ENCODE measurements at places on chromosomes 4 and X. TPM values are rescaled to one million over a fixed set of nuclear protein-coding genes. Genes with fewer than 3 reads are reported as not detected.

The NDUFB11 gene
- polyA plus RNA-seq: 41.5 TPM

The DGKK gene
- polyA plus RNA-seq: not detected

The AMELX gene
- not detected for polyA plus RNA-seq

The QRFPR gene
- not detected for polyA plus RNA-seq

The ASMT gene
- polyA plus RNA-seq: 0.38 TPM

The ATOH1 gene
- not detected for polyA plus RNA-seq

The MORC4 gene
- 5.7 TPM for polyA plus RNA-seq

The ARSJ gene
- polyA plus RNA-seq: 0.80 TPM

The PRR32 gene
- polyA plus RNA-seq: not detected

The CLNK gene
- polyA plus RNA-seq: 0.19 TPM

The TIGD2 gene
- 1.7 TPM for polyA plus RNA-seq

The TMSB4X gene
- 2,276 TPM for polyA plus RNA-seq

The HPGD gene
- 0.76 TPM for polyA plus RNA-seq

The KCTD8 gene
- polyA plus RNA-seq: 0.19 TPM

The PF4V1 gene
- polyA plus RNA-seq: not detected

The GSX2 gene
- polyA plus RNA-seq: not detected

The MAGEA2B gene
- not detected for polyA plus RNA-seq

Data from pancreas (tissue), 10 donors.